ENCODE measurements at places on chromosomes 16 and 17. TPM values are rescaled to one million over a fixed set of nuclear protein-coding genes. Genes with fewer than 3 reads are reported as not detected.

The NXN gene
- 4.4 TPM for total RNA-seq

The SMIM36 gene
- not detected for total RNA-seq

The PRSS8 gene
- total RNA-seq = not detected

The NPIPA5 gene
- 12.3 TPM for total RNA-seq

The NPIPA7 gene
- total RNA-seq = 12.8 TPM

The CD300A gene
- total RNA-seq = 9.6 TPM

The KRT36 gene
- total RNA-seq = not detected

The CPHXL2 gene
- total RNA-seq = not detected

GRCh38 chr16:11291091-11291703, 10.1 kb upstream of the PRM1 start:
- DNase-seq = no peak

- no peak for DNase-seq
Measured at GRCh38 chr16:66617728-66618127, 13.2 kb downstream of the CMTM3 start.

DNA sequence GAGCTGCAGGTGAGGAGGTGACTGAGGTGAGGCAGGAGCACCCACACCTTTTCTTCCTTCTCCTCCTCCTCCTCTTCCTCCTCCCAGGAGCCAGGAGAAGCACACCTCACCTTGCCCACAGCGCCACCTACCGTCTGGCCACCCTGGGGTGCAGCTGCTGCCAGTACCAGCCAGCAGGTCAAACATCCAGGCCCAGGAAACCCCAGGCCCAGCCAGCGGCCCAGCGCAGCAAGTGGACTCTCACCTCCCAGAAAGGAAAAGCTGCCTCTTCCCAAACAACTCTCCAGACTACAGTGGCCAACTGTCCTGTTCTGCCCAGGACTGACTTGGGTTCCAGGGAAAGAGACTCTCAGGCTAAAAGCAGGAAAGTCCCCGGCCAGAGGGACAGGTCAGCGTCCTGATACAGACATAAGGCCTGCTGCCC, 22.7 kb downstream of the PEMT start:
- DNase-seq = peak; percentile 31

DNA sequence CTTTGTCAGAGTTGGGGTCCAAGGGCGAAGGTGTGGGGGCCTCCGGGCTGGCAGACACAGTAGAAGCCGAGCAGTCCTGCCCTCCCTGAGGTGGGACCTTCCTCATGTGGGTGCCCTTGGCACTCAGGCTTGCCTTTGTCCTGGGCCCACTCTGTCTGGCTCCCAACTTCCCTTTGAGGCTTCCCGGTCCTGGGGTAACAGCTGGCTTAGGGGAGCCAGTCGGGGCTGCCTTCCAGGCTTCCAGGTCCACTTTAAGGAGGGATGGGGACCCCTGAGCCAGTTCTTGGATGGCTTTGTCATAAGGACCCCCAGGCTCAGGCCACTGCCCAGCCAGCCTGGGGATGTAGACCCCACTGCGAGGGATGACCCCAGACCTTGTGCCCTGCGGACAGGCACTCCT, 7.8 kb downstream of the GAS2L2 start:
- DNase-seq = no peak

GRCh38 chr17:17042851-17043460, 699 bp downstream of the MPRIP start:
- DNase-seq = no peak

GRCh38 chr17:72120642-72121163, at the start of gene SOX9:
SOX9 (plus strand) TSS chr17:72121020; CDS start chr17:72121392, 372 bp downstream.
- DNase-seq = no peak

DNA sequence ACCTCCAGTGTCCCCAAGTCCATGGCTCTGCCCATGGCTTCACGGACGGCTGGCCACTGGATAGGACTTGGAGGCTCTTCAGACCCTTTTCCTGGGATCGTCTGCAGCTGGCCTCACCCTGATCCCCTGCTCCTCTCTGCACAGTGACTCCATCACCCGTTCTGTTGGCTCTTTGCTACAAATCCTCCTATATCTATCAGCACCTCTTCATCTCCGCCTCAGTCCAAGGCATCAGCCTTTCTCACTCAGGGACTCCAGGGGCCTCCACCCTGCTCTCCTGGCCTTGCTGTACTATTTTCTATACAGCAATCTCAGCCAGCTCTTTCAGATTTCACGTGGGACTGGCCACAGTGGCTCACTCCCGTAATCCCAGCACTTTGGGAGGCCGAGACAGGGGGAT, 10.7 kb upstream of the SNN start:
- no peak for DNase-seq

DNA sequence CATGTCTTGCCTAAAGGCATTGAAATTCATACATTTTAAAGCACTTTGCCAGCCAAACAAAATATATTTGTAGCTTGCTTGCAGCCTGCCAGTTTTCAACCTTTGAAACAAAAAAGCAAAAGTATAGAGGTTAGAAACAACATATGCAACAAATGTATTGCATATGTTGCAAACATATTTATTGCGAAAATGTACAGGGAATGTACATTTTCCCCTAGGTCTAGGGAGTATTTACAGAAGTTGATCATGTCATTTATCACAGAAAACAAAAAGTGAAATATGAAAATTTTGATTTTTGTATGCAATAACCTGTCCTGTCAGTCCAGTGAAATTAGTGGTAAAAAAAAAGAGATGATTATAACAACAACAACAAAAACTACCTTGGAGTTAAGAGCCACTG, 171.5 kb downstream of the SPECC1 start:
- no peak for DNase-seq

DNA sequence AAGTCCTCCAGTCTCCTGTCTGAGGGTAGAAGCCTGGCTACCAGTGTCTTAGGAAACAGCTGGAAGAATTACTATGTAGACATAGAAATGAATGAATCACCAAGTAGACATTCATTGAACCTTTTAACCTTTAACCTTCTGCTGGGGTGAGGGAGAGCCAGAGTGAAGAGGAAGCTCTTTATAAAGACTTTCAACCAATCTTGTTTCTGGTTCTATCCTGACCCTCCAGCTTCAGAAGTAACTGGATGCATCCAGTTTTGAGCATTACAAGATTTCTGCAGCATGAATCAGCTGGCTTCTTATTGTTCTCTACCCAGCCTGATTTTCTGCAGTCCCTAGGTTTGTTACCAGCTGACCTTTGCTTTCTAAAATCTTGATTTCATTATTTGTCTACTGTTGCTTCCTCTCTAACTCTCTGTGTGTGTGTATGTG, 8.5 kb downstream of the TEKT1 start:
- DNase-seq = no peak

DNA sequence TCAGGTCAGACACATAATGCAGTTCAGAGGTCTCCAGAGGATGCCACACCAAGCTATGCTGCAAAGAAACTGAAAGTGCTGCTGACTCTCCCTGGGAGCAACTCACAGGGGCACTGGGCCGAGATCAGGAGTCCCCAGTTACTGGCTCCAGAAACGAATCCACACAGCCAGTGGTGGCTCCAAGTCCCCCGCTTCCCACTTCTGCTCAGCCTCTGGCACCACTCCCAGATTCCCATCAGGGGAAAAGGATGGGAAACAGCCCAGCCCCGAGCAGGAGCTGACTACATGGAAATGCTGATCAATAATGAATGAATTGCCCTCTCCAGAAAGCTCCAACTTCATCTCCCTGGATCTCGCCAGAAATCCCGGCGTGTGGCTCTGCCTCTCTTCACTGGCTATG, 62.3 kb upstream of the CDH5 start:
- DNase-seq = no peak

DNA sequence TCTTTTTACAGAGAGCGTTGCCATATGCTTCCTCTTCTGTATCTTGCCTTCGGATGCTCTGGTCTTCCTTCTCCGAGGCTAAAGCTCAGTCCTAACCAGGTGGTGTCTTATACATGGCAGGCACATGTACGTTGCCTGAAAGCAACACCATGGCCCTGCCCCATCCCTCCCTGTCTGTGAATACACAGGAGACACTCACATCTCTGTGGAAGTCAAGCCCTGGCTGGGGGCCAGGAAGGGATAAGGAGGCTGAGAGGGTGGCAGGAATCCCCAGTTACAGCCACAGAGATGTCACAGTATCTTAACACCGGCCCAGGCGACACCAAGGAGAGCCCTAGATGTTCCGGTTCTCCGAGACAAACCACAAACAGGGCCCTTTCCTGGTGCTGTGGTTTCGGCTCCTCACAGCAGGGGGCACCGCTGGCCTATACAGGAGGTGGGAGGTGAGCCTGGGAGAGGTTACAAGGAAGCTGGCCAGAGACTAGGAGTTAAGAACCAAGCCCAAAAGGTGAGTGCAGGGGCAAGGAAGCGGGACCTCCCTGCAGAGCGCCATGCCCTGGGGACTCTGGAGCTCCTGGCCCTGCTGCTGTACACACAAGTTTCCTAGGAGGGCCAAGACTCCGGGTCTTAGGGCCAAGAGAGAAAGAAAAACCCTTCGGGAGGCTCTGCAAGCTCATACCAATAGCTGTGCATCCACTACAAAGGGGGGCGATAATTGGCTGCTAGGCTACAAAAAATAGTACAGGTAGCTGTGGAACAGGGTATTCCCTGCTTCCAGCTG, 41.7 kb downstream of the SRL start:
- no peak for DNase-seq

- DNase-seq = no peak
Measured at GRCh38 chr17:81483085-81483861, 29.3 kb downstream of the ACTG1 start.

GRCh38 chr16:3856367-3857141, 24.0 kb downstream of the CREBBP start:
- DNase-seq = no peak
